ENCODE measurements at places on chromosomes 3 and 15.

GRCh38 chr3:116038968-116039650 lies 406.2 kb downstream of the LSAMP start:
- no peak for DNase-seq

GRCh38 chr15:83295417-83295816 lies 11.0 kb upstream of the BNC1 start:
- no peak for DNase-seq

GRCh38 chr15:74960286-74960685 lies 3.7 kb upstream of the RPP25 start:
- DNase-seq: no peak

GRCh38 chr3:142965581-142965980 lies 2.1 kb upstream of the PAQR9 start:
- no peak for DNase-seq

- no peak for DNase-seq
Observed at GRCh38 chr3:139629033-139629432, 48.7 kb downstream of the NMNAT3 start.

DNA sequence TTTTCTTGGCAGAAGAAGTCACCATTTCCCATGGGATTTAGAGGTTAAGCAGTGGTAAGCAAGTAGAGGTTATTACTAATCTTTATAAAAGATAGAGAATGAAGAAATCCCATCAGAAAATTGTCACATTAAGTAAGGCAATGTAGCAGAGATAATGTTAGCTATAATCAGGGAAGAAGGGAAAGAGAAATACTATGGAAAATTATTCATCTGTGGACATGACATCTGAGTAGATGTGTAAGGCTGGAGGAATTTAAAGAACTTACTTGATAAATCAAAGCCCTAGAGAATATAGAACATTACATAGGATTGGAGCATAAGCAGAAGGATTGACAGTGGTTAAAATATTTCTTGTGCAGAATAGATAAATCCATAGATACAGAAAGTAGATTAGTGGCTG lies 553.1 kb upstream of the CBLB start:
- DNase-seq: no peak

DNA sequence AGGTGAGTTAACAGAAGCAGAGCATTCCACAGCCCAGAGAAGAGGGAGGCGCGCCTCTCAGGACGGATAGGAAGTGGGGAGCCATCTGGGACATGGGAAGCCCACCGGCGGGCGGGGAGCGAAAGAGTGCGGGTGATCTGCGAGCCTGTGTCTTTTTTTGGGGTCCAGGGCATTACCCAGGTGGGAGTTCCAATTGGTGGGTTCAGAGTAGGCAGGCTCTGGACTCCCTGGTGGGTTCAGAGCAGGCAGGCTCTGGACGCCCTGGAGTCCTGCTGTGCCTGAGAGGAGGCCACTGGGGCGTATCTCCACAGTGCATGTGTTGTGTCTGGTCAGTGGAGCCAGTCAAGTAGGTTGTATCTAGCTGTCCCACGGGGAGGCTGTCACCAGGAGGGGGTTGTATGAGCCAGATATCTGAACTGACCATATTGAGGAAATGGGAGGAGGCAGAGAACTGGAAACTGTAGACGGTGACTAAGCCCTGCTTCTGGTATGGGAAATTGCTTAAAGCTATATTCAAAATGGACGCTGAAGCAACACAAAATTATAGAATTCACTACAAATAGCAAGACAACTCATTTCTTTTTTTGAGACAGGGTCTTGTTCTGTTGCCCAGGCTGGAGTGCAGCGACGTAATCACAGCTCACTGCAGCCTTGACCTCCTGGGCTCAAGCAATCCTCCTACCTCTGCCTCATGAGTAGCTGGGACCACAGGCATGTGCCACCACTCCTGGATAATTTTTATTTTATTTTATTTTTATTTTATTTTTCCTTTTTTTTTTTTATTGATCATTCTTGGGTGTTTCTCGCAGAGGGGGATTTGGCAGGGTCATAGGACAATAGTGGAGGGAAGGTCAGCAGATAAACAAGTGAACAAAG lies 34.5 kb upstream of the CHST2 start:
- DNase-seq: no peak

DNA sequence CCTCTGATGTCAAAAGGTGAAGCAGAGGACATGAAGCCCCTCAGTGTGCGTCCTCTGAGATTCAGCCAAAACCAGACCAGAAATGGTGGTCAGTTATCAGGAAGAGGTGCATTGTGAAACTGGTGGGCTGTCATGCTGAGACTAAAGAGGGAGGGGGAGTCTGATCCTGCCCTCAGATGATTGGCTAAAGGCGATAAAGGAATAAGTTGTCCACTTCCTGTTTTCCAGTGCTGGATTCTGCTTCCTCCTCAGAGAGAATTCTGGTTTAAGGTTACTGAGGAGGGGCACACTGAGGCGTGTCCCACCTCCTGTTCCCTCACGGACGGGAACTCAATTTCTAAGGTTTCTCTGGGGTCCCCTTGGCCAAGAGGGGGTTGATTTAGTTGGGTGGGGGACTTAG lies 97.0 kb upstream of the UBE3A start:
- DNase-seq: no peak

- no peak for DNase-seq
Observed at GRCh38 chr3:119365418-119365817, 71.2 kb downstream of the ARHGAP31 start.

DNA sequence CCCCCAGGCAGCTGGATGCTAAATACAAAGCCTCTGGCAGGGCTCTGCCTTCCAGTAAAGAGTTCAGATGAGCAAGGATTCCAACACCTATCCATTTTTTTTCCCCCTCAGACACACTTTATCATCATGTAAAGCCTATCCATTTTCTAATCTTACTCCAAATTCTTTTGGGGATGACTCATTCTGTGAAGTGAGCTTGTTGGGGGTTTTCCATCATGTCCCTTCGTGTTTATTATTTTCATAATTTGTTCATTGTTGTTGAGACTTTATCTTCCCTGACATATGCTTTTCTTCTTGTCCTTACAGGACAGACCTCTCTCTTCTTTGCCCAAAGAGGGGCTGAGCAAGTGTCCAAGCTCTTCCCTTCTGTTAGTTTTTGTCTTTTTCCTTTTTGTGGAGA lies 34.7 kb upstream of the SH3BP5 start:
- DNase-seq: no peak

GRCh38 chr3:122555275-122556071 lies 8.6 kb downstream of the PARP9 start:
- no peak for DNase-seq

DNA sequence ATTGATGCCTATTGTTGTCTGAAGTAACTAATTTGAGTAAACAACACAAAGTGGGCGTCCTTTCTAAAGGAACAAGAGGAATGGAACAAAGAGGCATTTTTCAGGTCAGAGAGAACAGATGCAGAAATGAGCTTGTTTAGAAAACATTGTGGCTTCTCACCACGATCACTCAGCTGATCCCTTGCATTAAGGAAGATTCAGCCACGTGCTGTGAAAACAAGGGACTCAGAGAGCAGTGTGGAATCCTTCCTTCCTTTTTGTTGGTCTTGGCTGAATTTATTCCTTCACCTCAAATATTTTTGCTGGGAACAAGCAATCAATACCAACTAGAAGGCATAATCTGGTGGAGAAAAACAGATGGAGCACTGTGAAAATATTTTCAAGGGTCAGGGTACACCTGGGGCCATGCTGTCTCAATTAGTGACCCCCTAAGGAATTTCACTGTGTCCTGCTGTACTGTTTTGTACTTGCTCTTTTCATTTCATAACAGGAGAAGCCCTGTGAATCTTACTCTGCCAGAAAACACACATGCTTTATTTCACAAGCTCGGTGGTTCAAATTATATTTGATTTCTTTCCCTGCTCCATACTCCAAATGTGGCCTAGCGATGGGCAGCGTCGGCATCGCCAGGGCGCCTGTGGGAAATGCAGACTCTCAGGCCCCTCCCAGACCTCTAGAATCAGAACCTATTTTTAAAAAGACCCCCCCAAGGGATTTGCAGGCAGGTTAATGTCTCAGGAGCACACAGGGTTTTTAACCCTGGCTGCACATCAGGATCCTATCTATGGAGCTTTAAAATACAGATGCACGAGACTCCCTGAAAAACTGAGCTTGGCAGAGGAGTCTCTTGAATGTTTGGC lies 11.6 kb upstream of the SLC6A20 start:
- peak; percentile 43 for DNase-seq

DNA sequence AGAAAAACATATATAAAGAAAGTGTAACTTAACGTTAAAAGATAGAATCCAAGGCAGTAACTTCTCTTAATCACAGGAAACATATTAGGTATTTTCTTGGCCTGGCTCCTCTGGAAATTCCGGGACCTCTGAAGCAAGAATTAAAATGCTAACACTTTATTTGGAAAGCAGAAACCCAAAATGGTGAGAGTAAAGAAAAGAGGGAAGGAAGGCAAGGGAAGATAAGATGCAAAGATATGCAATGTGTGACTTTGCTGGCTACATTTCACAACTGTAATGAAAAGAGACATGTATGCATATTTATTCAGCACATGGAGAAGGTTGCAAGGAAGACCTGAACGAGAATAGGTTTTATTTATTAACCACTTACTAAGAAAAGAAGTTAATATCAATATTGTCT lies 372.5 kb downstream of the TBL1XR1 start:
- no peak for DNase-seq

DNA sequence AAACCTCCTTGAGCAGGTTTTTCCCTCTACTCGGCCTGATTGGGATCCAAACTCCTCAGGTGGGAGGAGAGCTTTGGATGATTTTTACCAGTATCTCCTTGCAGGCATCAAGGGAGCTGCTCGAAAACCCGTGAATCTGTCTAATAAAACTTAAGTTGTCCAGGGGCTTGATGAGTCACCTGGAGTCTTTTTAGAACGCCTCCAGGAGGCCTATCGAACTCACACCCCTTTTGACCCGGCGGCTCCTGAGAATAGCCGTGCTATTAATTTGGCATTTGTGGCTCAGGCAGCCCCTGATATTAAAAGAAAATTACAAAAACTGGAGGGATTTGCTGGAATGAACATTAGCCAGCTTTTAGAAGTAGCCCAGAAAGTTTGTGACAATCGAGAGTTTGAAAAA lies 41.6 kb downstream of the ZBTB11 start:
- no peak for DNase-seq

DNA sequence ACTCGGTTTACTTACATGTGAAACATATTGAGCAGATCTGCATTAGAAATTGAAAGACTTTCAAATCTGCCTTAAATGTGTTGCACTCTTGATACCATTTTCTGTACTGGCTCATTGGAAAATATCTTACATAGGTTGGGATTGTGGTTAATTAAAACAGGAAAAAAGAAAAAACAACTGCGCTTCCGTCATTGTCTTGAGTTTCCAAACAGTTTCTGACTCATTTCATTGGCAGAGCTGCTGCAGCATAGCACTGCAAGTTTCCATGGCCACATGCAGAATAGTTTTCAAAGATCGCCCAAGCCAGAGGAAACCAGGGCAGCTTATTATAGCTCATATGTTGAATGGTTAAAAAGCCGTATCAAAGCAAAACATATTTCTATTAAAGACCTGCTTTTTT lies 446.6 kb upstream of the BCHE start:
- DNase-seq: no peak

- DNase-seq: no peak
Observed at GRCh38 chr3:66372681-66373350, 128.0 kb downstream of the LRIG1 start.

DNA sequence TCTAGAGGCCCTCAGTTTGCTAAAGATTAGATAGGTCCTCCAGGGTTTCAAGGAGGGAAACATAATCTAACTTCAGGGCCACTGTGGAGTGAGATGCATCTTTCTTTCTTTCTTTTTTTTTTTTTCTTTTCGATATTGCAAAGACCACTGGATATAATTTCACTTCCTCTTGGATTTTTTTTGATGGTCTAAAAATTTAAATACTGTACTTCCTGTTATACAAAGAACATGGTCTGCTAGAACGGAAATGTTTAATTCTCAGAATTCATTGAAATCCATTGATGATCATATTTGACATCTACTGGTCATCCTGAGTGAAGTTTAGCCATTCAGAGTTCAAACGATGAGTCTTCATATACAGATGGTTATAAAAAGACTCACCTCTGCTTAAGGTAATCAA lies 808.8 kb upstream of the LMCD1 start:
- DNase-seq: no peak

GRCh38 chr15:100635406-100636071 lies 33.1 kb downstream of the ASB7 start:
- DNase-seq: no peak

DNA sequence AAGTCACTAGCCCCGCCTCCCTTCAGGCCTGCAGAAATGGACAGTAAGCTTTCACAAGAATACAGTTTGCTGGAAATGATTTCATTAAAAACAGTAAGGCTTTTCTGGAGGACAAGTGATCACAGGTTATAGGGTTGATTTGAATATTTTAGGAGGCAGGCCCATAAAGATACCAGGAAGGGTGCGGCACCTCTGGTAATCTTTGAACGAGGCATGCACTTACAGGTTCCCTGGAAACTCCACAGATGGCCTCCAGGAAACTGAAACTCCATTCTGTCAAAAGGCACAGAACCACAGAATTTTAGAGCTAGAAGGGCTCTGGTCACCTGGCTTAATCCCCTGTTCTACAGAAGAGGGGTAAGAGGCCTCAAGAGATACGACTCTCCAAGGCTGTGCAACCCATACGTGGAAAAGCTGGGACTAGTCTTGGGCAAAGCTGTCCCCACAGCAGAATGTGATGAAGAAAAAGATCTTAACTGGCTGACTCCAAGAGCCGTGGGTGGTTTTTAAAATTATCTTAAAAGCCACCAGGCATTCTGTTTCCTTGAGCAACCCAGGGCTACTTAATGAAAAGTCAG lies 1.2 kb downstream of the STARD5 start:
- no peak for DNase-seq

DNA sequence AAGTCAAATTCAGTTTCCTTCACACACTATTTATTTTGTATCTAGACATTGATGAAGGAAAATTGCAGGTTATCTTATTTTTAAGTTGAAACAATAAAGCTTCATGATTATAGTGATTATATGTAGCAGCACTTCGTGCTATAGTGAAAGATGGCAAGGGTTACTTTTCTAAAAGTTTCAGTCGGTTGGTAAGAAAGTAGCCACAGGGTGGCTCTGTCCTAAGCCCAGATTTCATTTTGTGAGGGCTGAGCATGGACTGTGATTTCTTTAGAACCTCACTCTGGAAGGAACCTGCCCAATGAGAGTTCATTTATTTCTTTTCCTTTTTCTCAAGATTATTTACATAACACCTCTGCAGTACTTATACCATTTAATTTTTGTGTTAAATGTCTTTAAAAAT lies 66.5 kb downstream of the NME9 start:
- DNase-seq: no peak

DNA sequence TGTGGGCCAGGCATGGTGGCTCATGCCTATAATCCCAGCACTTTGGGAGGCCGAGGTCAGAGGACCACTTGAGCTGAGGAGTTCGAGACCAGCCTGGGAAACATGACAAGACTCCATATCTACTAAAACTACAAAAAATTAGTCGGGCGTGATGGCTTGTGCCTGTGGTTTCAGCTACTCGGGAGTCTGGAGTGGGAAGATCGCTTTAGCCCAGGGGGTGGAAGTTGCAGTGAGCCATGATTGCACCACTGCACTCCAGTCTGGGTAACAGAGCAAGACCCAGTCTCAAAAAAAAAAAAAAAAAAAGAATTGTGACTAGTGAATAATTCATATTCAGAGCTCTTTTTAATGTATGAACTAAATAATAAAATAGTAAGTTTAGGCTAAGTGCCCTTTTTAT lies 87.8 kb upstream of the TSEN2 start:
- no peak for DNase-seq

Data from NCI-H1436 treated with DMSO at 0.1 percent for 48 hours (cell line).